IPS DF 6.9 (cell line): ENCODE measurements at places on chromosomes 3 and 15.

DNA sequence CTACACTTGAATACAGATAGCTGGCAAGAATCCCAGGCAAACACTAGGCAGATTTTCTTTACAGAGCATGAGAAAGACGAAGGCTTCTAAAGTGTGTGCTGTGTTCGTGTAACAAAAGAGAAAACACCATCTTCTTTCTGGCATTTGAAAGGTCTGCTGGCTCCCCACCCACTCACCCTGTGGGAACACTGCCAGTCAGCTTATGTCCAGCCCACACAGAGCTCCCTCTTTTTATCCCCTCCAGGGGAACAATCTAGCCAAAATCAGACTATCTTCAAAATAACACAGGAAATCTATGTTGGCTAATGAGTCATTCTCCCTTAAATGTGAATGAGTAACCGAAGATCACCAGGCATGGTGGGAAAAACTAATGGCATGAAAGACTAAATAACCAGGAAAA, 45.6 kb upstream of the PAQR5 start:
- no peak for DNase-seq

GRCh38 chr15:61017627-61018026, 211.5 kb downstream of the RORA start:
- DNase-seq: no peak

DNA sequence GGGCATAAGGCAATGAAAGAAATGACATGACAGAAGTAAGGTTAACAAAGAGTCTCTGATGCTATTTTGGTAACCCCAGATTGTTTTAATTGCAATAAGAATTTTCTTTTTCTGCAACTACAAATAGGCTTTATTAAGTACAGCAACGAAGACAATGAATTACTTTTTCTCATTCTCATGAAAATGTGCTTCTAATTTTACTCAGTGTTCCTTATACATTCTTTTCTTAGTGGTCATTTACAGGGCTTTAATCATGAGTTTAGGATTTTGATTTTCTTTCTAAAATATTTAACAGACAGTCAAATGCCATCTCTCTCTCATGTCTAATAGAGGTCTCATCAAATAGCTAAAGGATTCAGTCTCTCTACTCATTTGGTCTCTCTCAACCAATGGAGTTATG, 452.1 kb downstream of the RAP2B start:
- DNase-seq: no peak

DNA sequence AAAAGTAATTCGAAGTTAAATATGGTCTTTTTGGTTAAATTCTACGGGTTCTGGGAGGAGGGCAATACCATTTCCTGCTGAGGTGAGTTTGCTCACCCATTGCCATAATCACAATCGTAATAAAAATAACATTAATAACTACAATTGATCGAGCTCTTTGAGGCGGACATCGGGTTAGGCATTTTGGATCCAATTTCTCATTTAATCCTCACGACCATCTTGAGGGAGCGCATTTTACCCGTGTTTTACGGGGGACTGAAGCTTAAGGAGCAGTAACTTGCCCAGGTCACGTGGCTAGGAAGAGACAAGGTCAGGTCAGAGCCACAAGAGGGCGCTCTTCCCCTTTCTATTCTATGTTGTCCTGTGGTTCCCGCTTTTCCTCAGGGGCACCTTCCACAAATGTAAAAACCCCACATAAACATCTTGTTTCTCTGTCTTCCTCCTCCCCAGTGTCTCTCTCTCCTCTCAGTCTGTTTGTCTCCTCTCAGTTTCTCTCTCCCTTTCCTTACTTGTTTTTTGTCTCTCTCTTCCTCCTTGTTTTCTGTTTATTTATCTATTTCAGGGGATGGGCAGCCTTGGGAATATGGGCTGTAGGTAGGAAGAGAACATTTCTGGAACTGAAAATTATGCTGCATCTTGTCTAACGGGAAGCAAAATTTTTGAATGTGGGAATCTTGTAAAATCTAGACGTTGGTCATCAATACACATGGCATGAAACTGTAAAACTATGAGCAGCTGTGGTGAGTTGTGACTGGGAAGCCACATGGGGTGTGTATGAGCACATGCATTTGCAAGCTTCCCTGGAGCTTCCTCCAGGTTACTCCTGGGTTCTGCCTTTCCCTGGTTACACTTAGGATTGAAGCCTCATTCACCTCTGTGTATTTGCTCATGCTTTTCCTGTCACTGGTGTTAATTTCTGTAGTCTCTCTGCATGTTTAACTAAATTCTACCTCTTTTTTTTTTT, 71.0 kb downstream of the SQOR start:
- peak; percentile 75 for DNase-seq

DNA sequence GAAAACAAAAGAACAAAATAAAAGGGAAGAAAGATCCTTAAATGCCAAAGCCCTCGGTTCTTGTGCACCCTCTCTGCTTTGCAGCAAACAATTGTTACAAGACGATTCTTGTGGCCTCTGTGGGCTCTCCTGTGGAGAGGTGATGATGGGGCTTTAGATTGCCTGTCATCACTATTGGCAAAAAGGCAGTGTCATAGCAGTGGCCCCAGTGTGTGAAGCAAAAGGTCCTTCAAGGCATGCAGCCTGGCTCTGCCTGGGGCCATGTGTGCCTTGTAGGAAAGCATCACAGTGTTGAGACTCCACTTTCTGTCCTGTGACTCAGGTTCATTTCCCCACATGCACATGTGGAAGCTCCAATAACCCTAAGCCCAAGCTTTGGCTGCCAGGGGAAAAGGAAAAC, 43.7 kb downstream of the POC1A start:
- DNase-seq: no peak

GRCh38 chr3:140794507-140794906, 116.6 kb downstream of the TRIM42 start:
- DNase-seq: no peak

- DNase-seq: no peak
Observed at GRCh38 chr3:30531017-30531570, 75.3 kb upstream of the TGFBR2 start.

DNA sequence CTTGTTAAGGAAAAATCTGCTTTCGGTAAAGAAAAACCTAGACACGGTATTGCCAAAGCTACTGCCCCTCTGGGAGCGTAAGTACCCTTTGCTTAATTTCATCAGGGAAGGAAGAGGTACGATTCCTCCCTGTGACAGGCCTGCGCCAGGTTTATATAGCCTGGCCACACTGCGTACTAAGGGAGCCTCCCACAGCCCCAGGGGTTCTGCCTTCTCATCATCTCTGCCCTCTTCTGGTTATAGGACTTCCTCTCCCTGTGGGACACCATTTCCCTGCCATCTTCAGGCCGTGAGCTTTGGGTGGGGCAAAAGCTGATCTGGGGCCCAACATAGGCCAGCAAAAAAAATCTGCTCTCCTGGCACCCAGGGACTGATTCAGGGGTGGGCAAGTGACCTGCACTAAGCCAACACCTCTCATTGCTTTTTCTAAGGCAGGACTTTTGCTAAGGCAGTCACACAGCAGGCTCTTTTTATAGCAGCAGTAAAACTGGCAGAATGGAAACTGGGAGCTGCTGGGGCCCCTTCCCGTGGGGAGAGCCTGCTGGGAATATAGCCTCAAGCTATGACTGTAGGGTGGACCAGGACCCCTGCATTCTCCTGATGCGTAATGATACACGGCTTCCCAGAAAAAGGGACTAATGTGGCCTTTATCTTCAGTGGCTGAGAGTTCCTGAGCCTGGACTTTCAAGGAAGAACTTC, 76.2 kb downstream of the PRICKLE2 start:
- no peak for DNase-seq

- DNase-seq: no peak
Observed at GRCh38 chr3:193903512-193903817, 232.5 kb upstream of the HES1 start.

- no peak for DNase-seq
Observed at GRCh38 chr3:123028233-123028828, 768 bp upstream of the SEMA5B start.

DNA sequence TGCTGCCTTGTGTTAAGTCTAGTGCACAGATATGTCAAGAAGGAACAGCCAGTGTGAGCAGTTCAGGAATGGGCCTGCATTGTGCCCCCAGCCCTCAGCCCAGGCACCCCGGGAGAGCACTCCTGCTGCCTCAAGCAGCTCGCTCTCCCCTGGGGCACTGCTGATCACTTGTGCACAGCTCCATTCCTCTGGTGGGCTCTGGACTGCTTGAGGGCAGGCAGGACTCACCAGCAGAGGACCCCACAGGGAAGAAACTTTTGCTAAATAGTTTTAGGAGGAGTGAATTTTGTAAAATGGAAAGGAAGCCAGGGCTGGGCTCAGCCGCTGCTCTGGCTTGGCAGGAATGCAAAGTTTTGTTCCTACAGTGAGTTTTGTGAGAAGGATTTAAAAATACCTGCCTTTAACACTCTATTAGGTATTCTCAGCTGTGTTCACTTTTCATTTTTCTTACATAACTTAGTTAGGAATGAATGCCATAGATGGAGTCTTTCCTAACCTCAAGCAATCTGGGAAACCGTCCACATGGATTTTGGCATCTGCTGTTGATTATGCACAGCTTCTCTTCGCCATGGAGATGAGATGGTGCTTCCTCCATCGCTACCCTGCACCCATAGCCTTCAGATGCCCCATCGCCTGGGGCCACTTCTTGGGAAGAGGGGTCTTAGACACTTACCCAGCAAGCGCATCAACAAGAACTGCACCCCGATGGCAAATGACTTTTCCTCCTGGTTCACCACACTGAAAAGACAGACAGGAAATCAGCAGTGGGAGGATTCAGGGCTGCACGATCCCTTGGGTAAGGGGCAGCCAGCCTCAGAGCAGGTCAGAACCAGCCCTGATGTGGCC, 42.3 kb upstream of the RAB6B start:
- DNase-seq: no peak

- DNase-seq: no peak
Observed at GRCh38 chr3:11606090-11606784, 37.5 kb downstream of the VGLL4 start.

DNA sequence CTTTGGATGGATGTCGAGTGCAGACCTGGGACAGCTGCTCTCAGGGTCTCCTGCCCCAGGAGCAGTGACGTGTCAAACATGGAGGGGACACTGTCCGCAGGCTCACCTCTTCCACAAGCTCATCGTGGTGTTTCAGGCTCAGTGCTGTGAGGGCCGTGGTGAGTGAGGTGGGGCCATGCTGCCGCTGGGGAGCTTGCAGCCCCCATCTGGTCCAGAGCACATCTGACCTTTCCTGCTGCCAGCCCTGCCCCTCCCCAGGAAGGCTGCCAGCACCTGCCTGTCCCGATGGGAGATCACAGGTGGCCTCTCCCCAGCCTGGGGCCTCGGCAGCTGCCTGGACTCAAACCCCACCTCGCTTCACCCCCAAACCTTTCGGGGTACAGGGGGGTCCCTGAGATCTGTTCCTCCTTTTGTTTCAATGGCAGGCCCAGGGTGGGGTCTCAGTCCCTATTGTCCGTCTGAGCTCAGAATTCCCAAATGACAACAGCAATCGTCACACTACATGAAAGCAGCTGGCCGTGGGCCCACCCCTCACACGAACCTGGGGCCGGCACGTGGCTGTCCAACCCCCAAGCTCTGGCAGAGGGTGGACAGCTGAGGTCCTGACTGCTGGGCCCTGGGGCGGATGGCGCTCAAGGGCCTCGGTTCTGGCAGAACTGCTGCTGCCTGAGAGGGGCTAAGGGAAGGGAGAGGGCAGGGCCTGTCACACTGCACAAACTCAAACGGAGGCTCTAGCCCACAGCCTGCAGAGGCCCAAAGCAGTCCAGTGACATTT, 65.0 kb upstream of the RPL32 start:
- no peak for DNase-seq

DNA sequence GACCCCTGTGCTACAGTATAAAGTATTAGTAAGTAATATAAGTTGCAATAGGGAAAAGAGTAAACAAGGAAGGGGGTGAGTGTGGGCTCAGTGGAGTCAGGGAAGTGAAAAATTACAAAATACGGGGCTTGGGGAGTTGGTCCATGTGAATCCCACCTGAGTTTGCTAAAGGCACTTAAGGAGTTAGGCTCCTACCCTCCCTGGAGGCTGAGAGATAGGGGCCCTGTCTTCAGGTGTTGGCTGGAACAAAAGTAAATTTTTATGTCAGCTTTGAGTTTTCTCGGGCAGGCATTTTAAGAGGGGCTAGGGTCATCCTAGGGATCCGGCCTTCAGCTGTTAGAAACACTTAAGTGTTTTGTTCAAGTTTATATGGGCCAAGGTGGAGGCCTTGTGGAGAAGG, 8.2 kb downstream of the TRPC1 start:
- DNase-seq: no peak

GRCh38 chr3:72082186-72082715, 297.3 kb upstream of the PROK2 start:
- no peak for DNase-seq

GRCh38 chr3:134482622-134483021, 3.2 kb downstream of the ANAPC13 start:
- no peak for DNase-seq

- DNase-seq: no peak
Observed at GRCh38 chr3:55534876-55535275, 47.8 kb upstream of the WNT5A start.

DNA sequence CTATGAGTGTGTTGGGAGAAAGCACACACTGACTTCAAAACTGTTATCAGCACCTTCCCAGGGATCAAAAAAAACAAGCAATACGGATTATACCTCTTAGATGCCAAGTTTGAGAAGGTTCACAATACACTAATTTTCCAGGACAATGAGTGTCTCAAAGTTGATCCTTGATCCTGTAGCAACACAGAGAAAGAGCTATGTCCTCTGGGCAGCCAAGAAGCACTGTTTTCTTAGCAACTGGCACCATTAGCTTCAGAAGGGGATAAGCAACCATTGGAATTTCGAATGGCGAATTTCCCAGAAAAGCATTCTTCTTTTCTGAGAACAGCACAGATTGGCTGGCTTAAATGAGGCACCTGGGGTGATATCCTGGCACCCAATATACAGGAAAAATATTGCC, 270.3 kb upstream of the RORA start:
- DNase-seq: no peak

GRCh38 chr3:167684388-167684993, 30.7 kb upstream of the WDR49 start:
- DNase-seq: peak; percentile 41

- DNase-seq: no peak
Observed at GRCh38 chr15:69232144-69232543, 66.6 kb upstream of the PAQR5 start.

DNA sequence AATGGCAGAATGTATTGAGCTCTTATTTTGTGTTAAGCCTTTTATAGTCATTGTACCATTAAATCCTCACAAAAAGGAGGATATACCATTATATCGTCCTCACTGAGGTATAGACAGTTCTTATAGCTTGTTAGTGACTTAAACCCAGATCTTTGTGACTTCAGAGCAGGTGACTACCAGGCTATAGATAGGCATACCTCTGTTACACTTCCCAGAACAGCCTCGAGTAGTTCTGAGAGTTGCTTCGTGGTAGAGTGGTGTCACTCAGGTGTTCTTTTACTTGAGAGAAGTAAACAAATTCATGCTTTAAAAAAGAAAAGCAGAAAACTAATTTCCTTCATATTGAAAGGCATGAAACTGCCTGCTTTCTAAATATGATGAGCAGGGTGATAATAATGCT, 59.9 kb downstream of the SEC22A start:
- no peak for DNase-seq

DNA sequence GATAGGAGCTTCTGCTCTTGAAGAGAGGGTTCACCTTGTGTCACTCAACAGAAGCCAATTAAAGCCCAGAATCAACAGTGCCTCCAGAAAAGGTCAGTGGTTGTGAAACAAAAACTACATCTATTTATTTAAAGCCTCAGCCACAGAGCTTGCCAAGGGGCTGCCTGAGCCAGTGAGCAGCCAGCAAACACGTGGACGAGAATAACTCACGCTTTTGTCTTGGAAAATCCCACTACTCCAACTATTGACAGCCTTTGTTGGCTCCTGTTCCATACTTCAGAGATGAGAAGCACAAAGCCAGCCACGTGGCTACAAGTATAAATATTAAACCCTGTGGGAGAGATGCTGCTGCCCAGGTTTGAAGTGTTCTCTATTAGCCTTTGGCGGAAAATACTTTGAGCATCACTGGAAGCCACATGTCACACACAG, 10.3 kb downstream of the GPR156 start:
- DNase-seq: no peak
